ENCODE measurements at places on chromosomes 2 and 18. TPM values are rescaled to one million over a fixed set of nuclear protein-coding genes. Genes with fewer than 3 reads are reported as not detected.

Gene CD8B
- polyA plus RNA-seq, result 3.0 TPM

Gene DNAJC5G
- polyA plus RNA-seq, result not detected

Gene KIF1A
- polyA plus RNA-seq, result 16.1 TPM

Gene FN1
- 1,572 TPM for polyA plus RNA-seq

Gene GNAL
- 4.4 TPM for polyA plus RNA-seq

Gene PLEKHB2
- 54.0 TPM for polyA plus RNA-seq

Gene RND3
- polyA plus RNA-seq, result 110 TPM

DNA sequence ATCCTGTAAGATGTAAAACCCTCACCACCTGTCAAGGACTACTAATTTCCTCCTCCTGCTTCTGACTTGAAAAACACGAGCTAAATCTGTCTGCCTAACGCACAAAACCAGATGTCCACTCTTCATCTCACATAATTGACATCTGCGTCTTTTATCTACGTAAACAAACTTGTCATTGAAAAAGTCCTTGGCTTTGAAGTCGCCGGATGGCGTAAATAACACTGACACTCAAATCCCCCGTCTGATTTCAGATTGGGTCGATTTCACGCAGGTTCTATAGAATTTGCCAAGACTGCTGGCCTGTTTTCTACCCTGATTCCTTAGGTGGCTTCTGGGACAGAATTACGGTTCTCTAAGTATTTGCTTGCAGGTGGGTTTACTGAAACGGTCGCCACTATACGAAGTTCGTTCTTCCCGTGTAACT lies 539 bp upstream of the MOB4 start:
- peaks cover 15% of the 10 kb centered on the region for H3K4me1 ChIP-seq
- H3K27ac ChIP-seq, result peak overlapping the region; percentile 79
- peak overlapping the region; percentile 56 for H3K4me3 ChIP-seq
- H3K27me3 ChIP-seq, result no peaks in the 10 kb centered on the region
- peak; percentile 3 for DNase-seq
- no peaks in the 10 kb centered on the region for H3K36me3 ChIP-seq

DNA sequence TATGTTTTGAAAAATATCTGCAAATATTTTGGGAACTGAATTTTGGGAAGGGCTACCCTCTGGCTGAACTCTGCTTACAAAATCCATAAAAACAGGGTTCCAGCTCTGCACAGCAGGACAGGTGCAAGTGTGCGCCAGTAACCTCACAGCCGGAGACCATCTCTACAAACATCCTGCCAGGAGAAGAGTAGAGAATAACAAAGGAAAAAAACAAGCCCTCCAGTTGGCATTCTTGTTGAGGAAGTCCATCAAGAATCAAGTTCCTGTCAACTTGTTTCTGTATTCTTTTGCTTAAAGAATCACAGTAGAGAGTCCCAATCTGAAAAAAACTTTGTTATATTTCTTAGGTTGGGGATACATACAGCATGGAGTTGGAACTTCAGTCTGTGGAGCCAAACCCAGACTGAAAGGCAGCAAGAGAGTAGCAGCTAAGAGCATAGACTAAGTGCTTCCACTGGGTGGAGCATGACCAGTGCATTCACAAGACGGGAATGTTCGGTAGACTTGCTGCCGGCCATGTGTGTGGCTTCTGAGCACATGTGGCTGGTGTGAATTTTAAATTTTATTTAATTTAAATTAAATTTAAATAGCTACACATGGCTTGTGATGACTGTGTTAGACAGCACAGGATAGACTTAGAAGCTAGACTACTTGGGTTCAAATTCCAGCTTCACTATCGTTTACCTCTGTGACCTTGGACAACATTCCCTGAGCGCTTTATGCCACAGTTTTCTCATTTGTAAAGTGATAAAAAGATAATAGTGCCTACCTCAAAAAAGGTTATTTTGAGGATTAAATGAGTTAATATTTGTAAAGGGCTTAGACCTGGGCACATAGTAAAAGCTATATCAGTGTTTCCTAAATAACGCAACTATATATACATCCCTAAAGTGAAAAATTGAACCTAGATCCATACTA lies 41.9 kb downstream of the SPTBN1 start:
- no peaks in the 10 kb centered on the region for H3K36me3 ChIP-seq
- H3K27ac ChIP-seq, result no peak overlapping the region
- H3K4me1 ChIP-seq, result peaks cover 39% of the 10 kb centered on the region
- H3K4me3 ChIP-seq, result no peak overlapping the region
- H3K27me3 ChIP-seq, result no peaks in the 10 kb centered on the region

DNA sequence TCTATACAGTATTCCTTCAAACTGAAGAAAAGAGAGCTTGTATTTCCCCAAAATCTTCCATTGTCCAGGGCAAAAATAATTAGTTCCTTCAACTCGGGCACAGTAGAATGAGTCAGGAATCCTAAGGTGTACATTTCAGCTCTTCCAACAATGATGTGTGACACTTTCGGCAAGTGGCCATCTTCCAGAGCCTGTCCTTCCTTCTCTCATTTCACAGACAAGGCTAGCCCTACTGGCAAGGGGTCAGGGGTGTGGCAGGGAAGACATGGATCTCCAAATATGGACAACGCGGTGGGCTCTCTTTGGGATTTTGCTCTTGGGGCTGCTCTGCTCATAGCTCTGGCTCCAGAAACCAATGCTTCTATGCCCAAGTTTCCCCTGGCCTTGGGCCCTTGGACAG lies 6.0 kb downstream of the B4GALT6 start:
- peaks cover 15% of the 10 kb centered on the region for H3K4me1 ChIP-seq
- no peak overlapping the region for H3K4me3 ChIP-seq
- H3K27ac ChIP-seq, result peak overlapping the region; percentile 30
- DNase-seq, result no peak
- no peaks in the 10 kb centered on the region for H3K36me3 ChIP-seq
- no peaks in the 10 kb centered on the region for H3K27me3 ChIP-seq

- no peaks in the 10 kb centered on the region for H3K4me1 ChIP-seq
- DNase-seq, result no peak
- H3K27ac ChIP-seq, result no peak overlapping the region
- H3K36me3 ChIP-seq, result no peaks in the 10 kb centered on the region
- H3K27me3 ChIP-seq, result no peaks in the 10 kb centered on the region
- no peak overlapping the region for H3K4me3 ChIP-seq
Measured at GRCh38 chr18:35508030-35508429, 10.3 kb upstream of the INO80C start.

DNA sequence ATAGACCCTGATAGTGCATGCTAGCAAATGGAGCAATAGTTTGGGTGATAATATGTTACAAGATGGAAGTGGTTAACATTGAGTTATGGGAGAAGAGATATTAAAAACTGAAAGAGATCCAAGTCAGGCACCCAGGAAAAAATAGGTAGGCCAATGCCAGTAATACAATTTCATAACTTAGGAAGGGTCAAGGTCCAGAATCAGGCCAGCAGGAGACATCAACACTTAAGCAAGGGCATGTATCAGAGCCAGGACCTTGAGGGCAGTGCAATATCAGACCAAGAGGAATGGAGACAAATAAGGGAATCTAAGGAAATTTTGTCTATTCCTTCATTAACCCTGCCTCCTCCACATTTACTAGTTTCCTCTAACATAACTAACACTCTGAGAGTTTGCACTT lies 124.1 kb upstream of the NYAP2 start:
- no peak for DNase-seq
- no peak overlapping the region for H3K27ac ChIP-seq
- H3K36me3 ChIP-seq, result no peaks in the 10 kb centered on the region
- no peak overlapping the region for H3K4me3 ChIP-seq

GRCh38 chr2:168518555-168519066 lies 62.5 kb downstream of the CERS6 start:
- H3K4me3 ChIP-seq, result no peak overlapping the region
- peak; percentile 41 for DNase-seq
- no peak overlapping the region for H3K27ac ChIP-seq
- no peaks in the 10 kb centered on the region for H3K27me3 ChIP-seq
- H3K36me3 ChIP-seq, result no peaks in the 10 kb centered on the region

- H3K4me1 ChIP-seq, result no peaks in the 10 kb centered on the region
- H3K27ac ChIP-seq, result no peak overlapping the region
- H3K4me3 ChIP-seq, result no peak overlapping the region
- no peak for DNase-seq
- H3K27me3 ChIP-seq, result no peaks in the 10 kb centered on the region
Measured at GRCh38 chr18:60541661-60542060, 169.1 kb upstream of the MC4R start.

GRCh38 chr18:23650968-23651927 lies 11.5 kb downstream of the ANKRD29 start:
- H3K36me3 ChIP-seq, result no peaks in the 10 kb centered on the region
- no peak overlapping the region for H3K4me3 ChIP-seq
- peak overlapping the region; percentile 74 for H3K27ac ChIP-seq
- peaks cover 28% of the 10 kb centered on the region for H3K4me1 ChIP-seq

GRCh38 chr2:98158305-98158704 lies 71.3 kb downstream of the VWA3B start:
- no peak overlapping the region for H3K27ac ChIP-seq
- no peak overlapping the region for H3K4me3 ChIP-seq
- DNase-seq, result no peak
- no peaks in the 10 kb centered on the region for H3K27me3 ChIP-seq
- no peaks in the 10 kb centered on the region for H3K4me1 ChIP-seq

GRCh38 chr18:23881778-23882177 lies 132.8 kb upstream of the TTC39C start:
- H3K27me3 ChIP-seq, result no peaks in the 10 kb centered on the region
- peaks cover 38% of the 10 kb centered on the region for H3K4me1 ChIP-seq
- H3K36me3 ChIP-seq, result no peaks in the 10 kb centered on the region

DNA sequence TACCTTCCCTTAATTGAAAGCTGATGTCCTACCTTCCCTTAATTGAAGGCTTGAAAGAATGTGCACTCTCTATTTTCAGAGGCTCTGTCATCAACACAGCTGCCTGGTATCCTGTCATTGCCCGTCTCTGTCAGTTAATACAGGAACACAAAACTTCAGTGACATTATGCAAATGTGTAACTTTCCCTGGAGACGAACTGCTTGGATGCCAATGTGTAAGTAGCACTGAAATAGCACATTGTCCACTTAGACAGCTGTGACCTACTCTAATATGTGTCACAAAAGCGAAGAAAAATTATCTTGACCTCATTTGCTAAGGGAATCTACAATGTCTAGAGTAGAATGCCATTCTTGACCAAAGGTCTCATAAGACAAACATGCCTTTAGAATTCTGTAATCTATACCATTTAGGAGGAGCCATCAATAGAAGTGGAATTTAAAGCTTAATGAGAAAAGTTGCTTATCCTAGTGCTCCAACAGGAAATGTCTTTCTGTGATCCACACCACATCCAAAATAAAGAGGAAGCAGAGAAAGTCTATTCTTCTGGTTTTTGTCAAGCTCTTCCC lies 138.1 kb downstream of the BARD1 start:
- no peaks in the 10 kb centered on the region for H3K27me3 ChIP-seq
- no peak overlapping the region for H3K4me3 ChIP-seq
- H3K36me3 ChIP-seq, result no peaks in the 10 kb centered on the region
- no peaks in the 10 kb centered on the region for H3K4me1 ChIP-seq
- H3K27ac ChIP-seq, result no peak overlapping the region

DNA sequence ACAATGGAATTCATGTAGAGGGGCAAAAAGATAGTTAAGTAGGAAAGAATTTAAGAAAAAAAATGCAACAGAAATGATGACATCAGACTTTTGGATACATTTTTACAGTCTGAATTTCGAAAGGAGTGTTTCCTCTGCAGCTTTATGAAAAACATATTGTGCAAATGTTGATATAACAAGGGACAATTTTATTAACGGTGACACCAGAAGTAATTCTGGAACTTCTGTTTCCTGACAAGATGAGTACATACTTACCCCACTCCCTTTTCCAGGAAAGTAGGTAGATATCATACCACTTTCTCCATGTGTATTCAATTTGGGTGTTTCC lies 369.6 kb downstream of the FBXO15 start:
- H3K27me3 ChIP-seq, result no peaks in the 10 kb centered on the region
- DNase-seq, result no peak
- no peaks in the 10 kb centered on the region for H3K4me1 ChIP-seq
- H3K4me3 ChIP-seq, result no peak overlapping the region
- H3K36me3 ChIP-seq, result no peaks in the 10 kb centered on the region

DNA sequence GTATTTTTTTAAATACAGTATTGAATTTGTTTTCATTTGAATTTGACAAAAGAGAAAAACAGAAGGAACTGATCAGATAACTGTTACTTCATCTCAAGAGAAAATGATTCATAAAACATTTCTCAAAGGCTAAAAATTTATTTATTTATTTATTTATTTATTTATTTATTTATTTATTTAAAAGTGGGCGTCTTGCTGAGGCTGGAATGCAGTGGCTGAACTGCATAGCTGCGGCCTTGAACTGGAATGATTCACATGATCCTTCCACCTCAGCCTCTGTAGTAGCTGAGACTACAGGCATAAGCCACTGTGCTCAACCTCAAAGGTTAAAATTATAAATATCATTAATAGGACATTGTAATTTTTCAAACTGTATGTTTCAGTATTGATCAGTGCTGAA lies 4.5 kb upstream of the PUM2 start:
- peaks cover 17% of the 10 kb centered on the region for H3K4me1 ChIP-seq
- no peak overlapping the region for H3K27ac ChIP-seq
- H3K27me3 ChIP-seq, result no peaks in the 10 kb centered on the region
- no peaks in the 10 kb centered on the region for H3K36me3 ChIP-seq
- no peak for DNase-seq
- H3K4me3 ChIP-seq, result no peak overlapping the region

DNA sequence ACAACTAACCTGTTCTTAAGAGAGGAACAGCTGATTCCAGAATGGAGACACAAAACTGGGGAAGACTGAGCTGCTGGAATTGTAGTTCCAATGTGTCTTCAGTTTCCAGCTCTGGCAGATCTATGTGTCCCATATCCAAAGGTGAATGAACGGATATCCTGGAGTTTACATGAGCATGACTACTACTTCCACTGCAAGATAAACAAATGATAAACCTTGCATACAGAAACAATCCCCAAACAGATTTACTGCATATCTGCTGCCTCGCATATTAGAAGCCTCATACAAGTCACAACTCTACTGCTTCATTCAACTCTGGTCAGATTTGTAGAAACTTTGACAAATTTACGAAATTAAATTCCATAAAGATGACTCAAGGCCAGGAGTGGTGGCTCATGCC lies 15.0 kb downstream of the RTTN start:
- no peaks in the 10 kb centered on the region for H3K4me1 ChIP-seq
- no peak overlapping the region for H3K27ac ChIP-seq
- H3K27me3 ChIP-seq, result no peaks in the 10 kb centered on the region

DNA sequence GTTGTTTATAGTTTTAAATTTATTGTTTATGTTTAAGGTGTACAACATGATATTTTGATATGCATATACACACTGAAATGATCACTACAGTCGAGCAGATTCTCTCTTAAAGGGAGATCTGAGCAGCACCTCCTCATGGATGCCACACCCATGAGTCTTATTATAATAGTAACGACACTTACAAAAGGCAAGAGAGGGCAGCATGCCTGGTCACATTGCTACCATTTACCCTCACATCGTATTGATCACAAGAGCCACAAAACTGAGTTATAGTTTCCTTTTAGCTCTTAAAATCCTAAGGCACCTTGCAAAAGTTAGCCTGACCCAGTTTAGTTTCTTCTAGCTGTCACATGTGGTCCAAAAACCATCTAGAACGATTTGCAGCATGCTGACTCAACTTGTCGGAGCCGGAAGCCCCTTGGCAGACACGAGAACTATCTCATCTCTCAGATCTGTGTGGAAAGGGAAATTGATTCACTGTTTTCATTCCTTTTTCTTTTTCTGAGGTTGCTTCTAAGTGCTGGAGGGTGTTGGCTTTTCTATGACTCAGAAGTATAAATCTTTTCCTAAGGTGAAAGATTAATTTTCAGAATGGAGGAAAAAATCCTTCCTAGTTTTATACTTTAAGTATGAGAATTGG lies 85.3 kb downstream of the CDC42EP3 start:
- peak overlapping the region; percentile 32 for H3K27ac ChIP-seq
- H3K4me1 ChIP-seq, result peaks cover 66% of the 10 kb centered on the region
- peak; percentile 30 for DNase-seq

GRCh38 chr2:16478434-16479210 lies 187.0 kb downstream of the CYRIA start:
- DNase-seq, result no peak
- no peaks in the 10 kb centered on the region for H3K27me3 ChIP-seq
- no peaks in the 10 kb centered on the region for H3K36me3 ChIP-seq
- no peak overlapping the region for H3K4me3 ChIP-seq
- no peaks in the 10 kb centered on the region for H3K4me1 ChIP-seq
- no peak overlapping the region for H3K27ac ChIP-seq

Measured in hepatocyte (in vitro differentiated cells).